Stimulated activated CD8-positive, alpha-beta memory T cell treated with anti-CD3 and anti-CD28 coated beads, Interleukin-4, amount 100 ng/mL, for 1 hour (primary cell): ENCODE measurements at places on chromosomes 13 and 19.

DNA sequence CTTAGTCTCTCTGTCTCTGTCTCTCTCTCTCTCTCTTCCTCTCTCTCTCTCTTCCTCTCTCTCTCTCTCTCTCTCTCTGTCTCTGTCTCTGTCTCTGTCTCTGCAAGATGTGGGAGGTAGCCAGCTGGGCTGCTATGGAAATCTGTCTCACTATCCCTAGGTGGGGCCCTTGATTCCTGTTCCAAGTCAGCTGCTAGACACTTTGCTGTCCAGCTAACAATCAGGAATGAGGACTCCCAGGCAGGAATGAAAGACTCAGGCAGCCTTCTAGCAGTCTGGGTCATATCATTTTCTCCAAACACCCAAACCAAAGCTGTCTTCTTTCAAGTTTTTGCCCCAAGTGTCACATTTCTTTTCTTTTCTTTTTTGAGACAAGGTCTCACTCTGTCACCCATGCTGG is 23.2 kb downstream of the CATSPERD start:
- DNase-seq, result no peak

- no peak for DNase-seq
These were observed 2.9 kb downstream of the DAZAP1 start for GRCh38 chr19:1410136-1410786.

DNA sequence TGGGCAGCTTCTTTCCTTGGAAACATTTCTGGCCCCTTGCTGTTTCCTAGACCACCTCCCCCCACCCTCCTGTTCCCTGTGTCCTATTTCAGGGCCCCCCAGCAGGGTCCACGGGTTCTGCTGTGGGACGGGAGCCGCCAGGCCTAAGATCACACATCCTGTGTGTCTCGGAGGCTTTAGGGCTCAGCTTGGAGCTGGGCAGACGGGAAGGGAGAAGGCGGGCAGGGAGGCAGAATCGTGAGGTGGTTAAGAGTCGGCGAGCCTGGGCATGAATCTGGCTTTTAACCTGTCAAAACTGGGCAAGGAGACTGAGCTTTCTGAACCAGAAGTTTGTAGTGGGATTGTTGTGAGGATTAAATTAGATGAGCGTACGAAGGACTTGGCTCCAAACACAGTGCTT is 4.8 kb downstream of the KCNC3 start:
- DNase-seq, result no peak

- DNase-seq, result peak; percentile 88
These were observed 15.2 kb upstream of the MYO1F start for GRCh38 chr19:8592231-8593009.

- no peak for DNase-seq
These were observed 397 bp downstream of the DACT3 start for GRCh38 chr19:46660551-46661019.

- no peak for DNase-seq
These were observed 278.9 kb upstream of the ARGLU1 start for GRCh38 chr13:106846571-106847448.

DNA sequence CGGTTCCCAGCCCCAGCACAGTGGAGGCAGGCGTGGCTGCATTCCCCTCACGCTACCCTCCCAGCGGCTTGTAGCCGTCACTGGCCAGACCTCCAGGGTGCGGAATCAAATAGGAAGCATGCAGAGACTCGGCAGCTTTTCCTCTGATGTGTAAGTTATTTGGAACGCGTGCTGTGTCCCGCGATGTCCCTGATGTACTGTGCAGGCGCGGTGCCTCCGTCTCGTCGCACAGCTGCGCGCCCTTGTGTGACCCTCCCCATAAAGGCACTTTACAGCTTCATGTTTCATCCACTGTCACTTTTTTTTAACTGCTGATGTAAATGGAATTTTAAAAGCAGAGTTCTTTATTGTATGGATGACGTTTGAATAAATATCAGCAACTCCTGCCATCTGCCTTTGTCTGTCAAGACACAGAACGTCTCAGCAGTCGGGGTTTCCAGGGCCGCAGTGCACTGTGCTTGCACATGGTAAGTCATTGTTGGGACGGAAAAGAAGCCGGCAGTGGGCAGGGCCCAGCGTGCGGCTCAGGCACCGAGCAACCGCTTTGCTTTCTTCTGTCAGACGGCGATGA is 7.3 kb upstream of the F7 start:
- DNase-seq, result no peak

- no peak for DNase-seq
These were observed 242.4 kb upstream of the TMTC4 start for GRCh38 chr13:100917011-100917410.

GRCh38 chr13:80329250-80329649 is 11.7 kb downstream of the SPRY2 start:
- no peak for DNase-seq

DNA sequence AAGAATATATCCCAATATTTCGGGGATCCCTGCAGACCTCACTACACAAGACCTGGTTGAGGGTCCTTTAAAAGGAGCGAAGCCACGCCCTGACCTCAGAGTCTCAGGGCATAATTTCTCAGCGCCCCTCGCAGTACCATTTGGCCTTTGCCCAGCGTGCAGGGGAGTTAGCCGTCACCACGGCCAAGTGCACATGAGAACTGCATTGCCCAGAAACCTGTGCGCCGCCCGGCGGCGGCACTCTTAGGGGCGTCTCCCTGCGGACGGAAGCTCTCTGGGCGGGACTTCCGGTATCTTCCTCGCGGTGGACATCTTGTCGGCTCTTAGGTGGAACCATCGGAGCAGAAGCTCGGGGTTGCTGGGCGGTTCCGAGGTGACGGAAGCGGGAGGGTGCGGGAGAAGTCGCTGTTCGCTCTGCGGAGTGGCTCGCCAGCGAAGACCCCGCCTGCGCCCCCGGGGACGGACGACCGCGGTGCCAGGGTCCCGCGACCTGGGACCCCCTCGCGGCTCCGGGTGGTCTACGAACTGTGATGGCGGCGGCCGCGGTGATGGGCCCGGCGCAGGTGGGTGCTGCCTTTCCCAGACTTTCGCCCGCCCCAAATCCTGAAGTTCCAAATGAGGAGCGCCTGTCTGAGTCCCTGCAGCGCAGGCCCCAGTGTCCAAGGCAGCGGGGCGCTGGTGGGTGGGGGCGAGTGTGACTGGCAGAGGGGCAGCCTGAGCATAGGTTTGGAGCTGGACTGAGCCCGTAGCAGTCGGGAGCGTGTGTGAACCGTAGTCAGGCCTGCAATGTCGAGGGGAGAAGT is at the start of gene ZNF134:
TSS of gene ZNF134 (plus strand) at position 302 of the 803 bp plus-strand sequence. CDS start 5,227 bp downstream, outside the sequence.
- DNase-seq, result peak; percentile 80

DNA sequence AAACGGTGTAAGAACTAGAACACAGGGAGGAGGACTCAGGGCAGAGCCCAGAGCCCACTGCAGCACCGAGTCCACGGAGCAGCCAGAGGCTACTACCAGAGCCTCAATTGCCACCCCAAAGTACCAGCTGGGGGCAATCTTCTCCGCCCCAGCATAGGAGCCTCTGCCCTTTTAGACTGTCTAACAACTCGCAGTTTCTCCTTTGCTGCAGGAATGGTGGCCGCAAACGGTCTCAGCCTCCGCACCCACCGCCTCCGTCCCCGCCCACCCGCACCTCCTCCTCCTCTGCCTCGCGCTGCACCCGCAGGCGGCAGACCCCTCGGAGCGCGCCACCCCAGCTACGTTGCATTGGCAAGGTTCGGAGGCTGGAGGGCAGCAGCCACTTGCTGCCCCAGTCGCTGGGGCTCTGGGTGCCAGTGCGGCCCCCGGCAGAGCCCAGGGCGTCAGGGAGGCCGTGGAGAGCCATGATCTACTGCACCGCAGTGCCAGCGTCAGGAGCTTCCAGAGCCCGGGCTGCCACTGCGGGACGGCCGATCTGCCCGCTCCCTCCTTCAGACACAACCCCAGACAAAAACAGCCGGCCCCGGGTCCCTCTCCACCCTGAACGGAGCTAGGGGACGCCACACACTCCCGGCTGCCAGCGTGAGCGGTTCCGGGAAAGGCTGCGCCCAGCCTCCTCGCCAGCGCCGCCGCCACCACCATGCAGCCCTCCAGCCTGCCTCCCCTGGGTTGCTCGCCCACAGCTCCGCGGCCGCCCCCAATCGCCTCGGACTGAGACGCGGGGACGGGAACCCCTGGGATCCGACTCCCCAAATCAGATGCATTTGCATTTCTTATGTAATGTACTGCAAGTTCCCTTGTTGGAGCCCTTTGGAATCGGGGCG is 1.8 kb downstream of the FGF14 start:
- no peak for DNase-seq

GRCh38 chr19:11142528-11143171 is 12.9 kb downstream of the SPC24 start:
- DNase-seq, result no peak

- no peak for DNase-seq
These were observed 8.8 kb downstream of the SPPL2B start for GRCh38 chr19:2337329-2337707.

DNA sequence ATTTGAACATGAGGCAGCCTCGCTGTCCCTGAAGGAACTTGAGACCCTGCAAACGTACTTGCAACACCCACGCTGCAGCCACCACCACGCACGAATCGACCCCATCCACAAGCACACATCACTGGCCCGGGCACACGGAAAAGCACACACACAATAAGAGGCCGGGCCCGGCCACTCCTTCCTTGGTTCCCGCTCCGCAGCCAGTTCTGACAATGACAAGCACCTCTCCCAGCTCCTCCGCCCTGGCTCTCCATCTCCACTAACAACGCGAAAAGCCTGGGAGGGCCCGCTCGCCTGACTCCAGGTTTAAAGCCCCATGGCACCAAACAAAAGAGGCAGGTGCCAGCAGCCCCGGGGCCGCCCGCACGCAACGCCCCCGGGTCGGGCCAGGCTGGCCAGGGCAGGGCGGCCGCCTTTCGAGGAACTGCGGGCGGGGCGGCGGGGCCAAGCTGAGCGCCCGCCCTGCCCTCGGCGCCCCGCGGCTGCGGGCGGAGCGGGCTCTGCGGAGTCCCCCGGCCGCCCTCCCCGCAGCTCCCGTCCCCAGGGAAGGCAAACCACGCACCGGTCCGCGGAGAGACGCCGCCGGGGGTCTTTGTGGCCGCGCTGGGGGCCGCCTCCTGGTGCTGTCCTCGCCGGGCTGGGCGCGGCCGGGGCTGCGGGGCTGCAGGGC is 495 bp downstream of the DCLK1 start:
- DNase-seq, result no peak

DNA sequence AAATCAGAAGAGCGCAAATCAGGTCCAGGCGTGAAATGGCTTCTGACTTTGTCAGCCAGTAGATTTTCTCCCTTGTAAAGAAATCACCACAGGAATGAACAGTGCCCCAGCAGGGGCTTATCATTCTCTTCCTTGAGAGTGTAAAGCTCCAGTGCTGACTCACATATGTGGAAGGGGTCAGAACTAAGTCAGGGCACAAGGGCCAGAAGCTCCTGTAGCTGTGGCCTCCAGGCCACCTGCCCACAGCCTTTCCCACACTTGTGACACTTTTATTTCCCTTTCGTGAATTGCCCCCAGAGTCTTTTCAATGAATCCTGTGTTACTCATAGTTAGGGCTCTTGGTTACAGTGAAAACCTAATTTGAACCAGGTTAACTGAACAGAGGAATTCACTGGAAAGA is 99.6 kb downstream of the SUCLA2 start:
- no peak for DNase-seq

DNA sequence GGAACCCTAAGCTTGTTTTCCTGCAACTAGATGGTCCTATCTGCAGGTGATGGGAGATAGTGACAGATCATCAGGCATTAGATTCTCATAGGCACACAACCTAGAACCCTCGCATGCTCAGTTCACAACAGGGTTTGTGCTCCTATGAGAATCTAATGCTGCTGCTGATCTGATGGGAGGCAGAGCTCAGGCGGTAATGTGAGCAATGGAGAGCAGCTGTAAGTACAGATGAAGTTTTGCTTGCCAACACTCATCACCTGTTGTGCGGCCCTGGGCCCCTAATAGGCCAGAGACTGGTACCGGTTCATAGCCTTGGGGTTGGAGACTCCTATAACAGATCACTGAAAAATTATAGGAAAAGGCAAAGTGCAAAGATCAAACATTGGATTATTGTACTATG is 267.2 kb downstream of the PCDH9 start:
- DNase-seq, result no peak

- DNase-seq, result no peak
These were observed 175.1 kb downstream of the ITGBL1 start for GRCh38 chr13:101627556-101627943.

GRCh38 chr13:100608906-100609305 is 20.3 kb upstream of the GGACT start:
- DNase-seq, result no peak

- DNase-seq, result peak; percentile 35
These were observed 2.7 kb downstream of the TPM4 start for GRCh38 chr19:16078759-16079707.

- peak; percentile 87 for DNase-seq
These were observed at the start of gene ZNF43 for GRCh38 chr19:21835810-21836444. TSS of gene ZNF43 (minus strand) at chr19:21836182. CDS start at chr19:21836038, 144 bp downstream.

DNA sequence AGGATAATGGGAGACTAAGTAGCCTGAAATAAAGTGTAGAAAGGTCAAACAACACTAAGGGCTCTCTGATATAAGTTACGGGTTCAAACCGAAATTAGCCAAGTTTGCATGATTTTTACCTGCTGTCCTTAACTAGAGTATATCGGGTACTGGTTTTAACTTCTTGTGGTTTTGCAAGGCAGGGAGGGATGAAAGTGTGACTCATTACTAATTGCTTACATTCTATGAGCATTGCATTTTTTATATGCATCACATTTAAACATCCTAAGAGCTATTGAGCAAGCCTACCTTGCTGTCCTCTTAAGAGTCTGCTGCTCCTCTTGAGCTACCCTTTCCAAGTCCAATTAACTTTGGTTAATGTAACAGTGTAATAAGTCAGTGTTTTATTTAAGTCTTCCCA is 415.4 kb downstream of the SLITRK5 start:
- no peak for DNase-seq

- DNase-seq, result no peak
These were observed 22.1 kb downstream of the ZNF787 start for GRCh38 chr19:56098731-56099568.

DNA sequence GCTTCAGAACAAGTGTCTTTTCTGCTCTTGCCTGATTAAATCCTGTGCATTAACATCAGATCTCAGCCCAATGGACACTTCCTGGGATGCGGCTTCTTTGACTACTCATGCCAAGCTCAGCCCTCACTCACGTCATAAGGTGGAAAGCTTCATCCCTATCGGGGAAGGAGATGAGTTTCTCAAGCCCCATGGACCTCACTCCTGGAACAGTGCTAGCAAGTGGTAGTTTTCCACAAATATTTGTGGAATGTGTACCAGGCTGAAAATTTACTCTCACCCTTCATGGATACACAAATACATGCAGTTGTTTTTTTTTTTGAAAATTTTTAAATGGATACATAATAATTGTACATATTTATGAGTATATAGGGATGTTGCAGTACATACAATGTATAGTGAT is 34.6 kb upstream of the FARP1 start:
- DNase-seq, result no peak

DNA sequence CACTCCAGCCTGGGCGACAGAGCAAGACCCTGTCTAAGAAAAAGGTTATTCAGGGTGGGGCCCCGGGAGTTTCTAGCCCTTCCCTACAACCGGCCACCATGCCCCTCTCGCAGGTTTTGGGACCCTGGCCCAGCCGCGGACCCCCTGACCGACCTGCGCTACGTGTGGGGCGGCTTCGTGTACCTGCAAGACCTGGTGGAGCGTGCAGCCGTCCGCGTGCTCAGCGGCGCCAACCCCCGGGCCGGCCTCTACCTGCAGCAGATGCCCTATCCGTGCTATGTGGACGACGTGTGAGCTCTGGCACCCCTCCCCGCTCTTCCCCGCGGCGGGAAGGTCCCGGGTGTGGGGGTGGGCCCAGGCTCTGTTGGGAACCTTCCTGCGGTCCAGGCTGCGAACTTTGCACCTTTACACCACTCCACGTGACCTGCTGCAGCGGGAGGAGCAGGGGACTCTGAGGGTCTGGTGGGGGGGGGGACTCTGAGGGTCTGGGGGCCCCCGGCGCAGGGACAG is 6.3 kb downstream of the ABCA7 start:
- DNase-seq, result no peak

GRCh38 chr19:40584007-40584406 is 7.3 kb downstream of the SHKBP1 start:
- no peak for DNase-seq
